ENCODE measurements at places on chromosomes 3 and 15.

DNA sequence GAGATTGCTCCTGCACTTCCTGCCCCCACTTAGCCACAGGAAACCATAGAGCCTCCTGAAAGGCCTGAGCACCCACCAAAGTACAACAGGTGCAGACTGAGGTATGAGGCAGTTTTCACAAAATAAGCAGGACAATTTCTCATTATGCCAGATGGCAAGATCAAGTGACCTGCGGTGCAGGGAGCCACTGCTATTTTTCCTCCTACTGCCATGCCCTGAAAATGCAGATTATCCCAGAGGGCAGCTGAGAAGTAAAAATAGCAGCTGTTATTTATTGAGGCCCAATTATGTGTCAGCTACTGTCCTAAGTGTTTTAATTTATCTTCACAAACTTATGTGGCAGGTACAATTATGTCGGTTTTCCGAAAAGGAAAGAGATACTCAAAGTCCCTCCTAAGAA is 209.5 kb upstream of the ST8SIA2 start:
- DNase-seq, result no peak

DNA sequence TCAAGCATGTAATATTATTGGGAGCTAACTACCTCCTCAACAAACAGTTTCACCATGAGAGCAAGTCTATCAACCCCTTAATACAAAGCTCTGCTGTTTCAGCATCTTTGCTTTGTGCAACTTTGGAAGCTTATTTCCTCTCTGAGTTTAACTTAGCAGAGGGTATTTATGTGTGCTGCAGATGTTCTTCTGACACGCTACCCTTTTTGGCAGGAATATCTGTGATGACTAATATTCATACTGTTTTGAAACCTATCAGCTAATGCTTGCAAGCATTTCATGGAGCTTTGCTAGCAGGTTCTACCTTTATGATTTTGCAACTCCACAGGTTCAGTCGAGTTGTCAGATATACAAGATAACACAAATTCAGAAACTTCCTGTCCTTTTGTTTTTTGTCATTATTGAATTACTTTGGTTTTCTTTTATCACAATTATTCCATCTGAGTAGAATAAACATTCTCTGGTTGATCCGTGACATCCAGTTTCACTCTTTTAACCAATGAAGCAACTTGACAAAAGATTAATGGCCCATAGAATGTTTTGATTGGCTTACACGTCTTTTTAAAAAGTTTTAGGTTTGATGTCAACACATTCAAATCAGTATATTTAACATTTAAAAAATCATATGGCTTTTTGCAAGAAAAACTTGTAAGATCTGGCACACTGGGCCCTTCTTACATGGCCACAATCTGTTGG is 1.7 kb upstream of the SLC9A9 start:
- no peak for DNase-seq

GRCh38 chr15:86375733-86376280 is 296.1 kb downstream of the AGBL1 start:
- DNase-seq, result no peak

DNA sequence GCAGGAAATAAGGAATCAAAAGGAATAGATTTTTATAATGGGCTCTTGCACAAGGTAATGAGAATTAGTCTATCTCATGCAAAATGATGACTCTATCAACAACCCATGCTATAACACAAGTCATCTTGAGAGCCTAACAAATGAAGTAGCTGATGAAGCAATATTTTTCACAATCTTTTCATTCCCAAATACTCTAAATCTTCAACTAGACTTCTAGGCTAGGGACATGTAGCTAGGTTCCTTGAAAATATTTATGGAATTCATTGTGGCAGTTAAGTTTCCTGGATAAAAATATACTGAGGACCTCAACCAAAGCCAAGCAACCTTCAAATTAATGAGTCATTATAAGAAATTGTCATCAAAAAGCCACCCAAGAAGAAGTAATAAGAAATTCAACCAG is 55.4 kb downstream of the DCBLD2 start:
- no peak for DNase-seq

DNA sequence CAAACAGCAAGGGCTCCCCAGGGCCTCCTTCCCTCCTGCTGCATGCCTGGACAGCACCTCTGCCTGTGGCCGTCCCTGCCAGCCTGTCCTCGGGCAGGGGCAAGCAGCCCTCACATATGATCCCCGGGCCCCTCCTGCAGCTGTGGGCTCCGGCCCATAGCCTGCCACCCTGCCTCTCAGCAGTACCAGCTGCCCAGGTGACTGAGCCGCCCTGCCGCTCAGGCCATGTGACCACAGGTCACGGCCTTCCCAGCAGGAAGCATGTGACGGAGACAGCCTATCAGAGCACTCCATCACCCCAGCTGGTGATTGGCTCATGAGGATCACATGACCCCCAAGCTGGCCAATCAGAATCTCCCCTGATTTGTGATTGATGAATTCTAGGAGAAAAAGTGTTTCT is 23.9 kb downstream of the ALDH1L1 start:
- no peak for DNase-seq

GRCh38 chr3:117603097-117603496 is 893.5 kb downstream of the TUSC7 start:
- DNase-seq, result peak; percentile 10

GRCh38 chr15:81473177-81473576 is 99.2 kb upstream of the TMC3 start:
- DNase-seq, result no peak

DNA sequence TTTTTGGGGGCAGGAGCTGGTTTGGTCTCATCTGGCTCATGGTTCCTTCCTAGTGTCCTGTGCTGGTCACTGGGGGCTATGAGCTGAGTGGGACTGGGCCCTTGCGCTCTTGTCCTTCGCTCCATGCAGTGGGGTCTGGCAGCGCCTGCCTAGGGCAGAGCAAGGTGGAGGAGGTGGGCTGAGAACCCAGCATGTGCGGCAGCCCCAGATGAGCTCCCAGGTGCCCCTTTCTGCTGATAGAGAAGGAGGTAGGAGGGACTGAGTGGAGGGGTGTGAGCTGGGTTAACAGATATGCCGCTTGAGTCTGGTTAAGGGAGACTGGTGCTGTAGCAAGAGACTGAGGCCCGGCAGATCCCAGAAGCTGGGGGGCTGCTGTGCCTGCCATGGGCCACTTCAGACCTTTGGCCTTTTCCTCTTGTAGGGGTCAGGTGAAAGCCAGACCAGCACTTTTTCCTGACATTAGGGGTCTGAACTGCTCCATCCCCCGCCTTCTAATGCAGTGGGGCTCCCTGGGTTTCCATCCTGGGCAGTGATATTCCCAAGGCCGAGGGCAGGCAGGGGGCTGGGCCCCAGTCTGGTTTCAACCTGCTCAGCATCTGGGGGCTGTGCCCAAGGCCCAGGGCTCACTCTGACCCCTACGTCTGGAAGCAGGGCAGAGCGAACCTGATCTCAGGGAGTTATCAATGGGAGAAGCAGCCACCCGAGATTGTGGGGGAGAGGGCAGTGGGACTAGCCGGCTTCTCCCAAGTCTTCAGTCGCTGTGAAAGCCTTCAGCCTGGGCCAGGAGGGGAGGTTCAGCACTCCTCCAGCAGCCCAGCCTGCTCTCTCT is 62.9 kb upstream of the PRR23C start:
- no peak for DNase-seq

GRCh38 chr3:65702202-65702601 is 336.5 kb downstream of the MAGI1 start:
- DNase-seq, result no peak
